MV-4-11 (cell line): ENCODE measurements at places on chromosomes 2 and 18.
A peak's percentile ranks its signal among the peaks of the same experiment; 100 is the strongest.

GRCh38 chr2:54456612-54457322 lies 640 bp downstream of the SPTBN1 start:
- DNase-seq, result no peak

DNA sequence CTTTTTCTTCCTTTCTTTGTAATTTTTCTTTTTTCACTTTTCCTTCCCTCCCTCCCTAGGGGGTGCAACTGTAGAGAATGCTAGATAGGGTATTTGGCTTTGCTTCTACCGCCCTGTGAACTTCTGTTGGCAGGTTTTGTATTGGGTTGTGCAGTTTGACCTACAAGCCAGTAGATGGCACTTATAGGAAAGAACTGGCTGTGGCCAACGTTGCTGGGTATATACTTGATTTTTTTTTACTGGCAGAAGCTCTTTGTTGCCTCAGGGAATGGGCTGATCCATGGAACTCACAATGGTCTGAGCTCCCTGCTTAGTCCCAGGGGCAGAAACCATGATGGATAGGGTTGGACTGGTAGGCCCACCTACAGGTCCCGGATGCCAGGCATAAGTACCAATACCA lies 1019.5 kb upstream of the LRRTM1 start:
- DNase-seq, result no peak

DNA sequence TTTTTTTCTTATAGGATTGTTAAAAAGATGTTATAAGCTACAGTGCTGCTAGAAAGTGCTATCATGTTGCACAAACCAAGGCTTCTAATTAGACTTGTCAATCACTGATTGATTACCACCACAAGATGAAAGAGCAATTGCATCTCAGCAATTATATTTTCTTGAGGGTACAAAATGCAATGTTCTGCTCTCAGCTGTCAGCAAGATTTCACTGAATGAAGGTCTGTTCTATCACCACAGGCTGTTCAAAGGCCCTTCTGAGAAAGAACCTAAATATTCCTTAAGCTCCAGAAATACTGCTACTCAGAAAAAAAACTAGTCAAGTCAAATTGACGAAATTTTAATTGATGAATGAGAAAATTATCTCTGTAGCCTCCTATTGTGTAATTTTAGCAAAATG lies 301.9 kb upstream of the KYNU start:
- no peak for DNase-seq

DNA sequence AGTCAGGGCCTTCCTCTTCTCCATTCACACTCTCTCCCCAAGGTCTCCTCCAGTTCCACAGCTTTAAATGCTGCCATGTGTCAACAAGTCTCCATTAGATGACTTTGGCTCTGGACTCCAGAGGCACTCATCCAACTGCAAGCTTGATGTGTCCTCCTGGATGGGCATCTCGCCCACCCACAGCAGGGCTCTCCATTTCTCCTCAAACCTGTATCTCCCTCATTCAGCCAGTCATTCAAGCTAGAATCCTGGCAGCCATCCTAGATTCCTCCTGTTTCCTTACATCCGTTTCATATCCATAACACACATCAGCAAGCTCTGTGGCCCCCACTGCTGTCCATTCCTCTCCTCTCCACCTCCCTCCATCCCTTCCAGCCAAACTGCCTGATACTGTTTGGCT lies 88.4 kb upstream of the AFF3 start:
- DNase-seq, result no peak

DNA sequence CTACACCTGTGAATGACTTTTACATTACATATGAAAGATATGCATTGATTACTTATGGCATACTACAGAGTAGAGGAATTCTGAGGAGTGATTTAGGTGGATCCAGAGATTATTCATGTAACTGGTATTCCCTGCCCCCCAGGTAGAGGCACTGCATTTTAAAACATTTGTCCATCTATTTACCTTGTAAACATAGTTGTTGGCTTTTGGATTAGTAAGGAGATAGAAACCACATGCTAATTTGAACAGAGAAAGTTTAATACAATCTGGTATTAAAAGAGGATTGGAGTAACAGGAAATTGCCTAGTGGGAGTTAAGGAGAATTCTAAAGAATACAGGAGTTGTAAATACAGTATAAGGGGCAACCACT lies 15.9 kb downstream of the GALNT3 start:
- no peak for DNase-seq

GRCh38 chr18:35028536-35028935 lies 12.7 kb upstream of the MAPRE2 start:
- no peak for DNase-seq

DNA sequence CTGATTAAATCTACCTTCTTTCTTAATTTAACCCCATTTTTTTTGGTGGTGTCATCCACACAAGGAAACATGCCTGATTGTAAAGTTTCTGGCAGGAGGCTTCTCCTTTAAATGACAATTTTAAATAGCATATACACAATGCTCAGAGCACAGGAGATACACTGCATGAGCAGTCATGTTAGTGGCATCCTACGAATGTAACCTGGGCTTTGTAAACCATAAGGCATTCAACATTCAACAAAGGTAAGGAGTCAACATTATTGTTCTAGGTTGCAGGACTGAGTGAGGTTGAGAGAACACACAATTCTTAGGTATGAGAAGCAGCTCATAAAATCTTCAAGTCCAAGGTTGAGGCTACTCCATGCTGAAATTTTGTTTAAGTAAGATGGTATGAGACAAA lies 266.6 kb upstream of the SIX2 start:
- DNase-seq, result no peak

DNA sequence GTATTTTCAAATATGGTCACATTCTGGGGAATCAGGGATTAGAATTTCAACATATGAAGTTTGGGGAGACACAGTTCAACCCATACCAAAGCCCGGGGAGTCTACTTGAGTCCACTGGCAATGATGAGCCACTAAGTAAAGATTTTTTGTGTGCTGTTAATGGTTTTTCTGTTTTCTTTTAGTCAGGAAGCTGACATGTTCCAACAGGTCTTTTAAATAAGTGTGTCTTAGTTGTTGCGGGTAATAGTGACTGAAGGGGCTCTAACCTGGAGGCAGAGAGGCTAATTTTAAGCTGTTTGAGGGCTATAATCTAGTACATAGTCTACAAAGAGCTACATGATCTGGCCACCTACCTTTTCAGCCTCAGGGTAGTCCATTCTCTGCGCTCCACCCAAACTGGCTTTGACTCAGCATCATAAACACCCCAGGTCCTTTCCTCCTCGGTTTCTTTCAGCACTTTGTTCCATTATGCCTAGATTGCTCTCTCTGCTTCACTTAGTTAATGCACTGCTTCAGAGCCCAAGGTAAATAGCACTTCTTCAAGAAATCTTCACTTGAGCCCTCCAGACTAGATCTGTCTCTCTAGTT lies 17.6 kb upstream of the UBE2E3 start:
- DNase-seq, result no peak

DNA sequence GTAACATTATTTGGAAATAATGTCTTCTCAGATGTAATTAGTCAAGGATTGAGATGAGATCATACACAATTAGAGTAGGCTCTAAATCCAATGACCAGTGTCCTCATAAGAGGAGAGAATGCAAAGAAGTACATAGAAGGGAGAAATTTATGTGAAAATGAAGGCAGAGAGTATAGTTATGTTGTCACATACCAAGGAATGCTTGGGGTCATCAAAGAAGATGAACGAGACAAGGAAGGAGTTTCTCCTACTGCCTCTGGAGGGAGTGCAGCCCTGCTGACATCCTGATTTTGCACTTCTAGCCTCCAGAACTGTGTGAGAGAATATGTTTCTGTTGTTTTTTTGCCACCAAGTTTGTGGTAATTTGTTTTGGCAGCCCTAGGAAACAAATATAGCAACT lies 100.1 kb downstream of the GALNT13 start:
- no peak for DNase-seq

DNA sequence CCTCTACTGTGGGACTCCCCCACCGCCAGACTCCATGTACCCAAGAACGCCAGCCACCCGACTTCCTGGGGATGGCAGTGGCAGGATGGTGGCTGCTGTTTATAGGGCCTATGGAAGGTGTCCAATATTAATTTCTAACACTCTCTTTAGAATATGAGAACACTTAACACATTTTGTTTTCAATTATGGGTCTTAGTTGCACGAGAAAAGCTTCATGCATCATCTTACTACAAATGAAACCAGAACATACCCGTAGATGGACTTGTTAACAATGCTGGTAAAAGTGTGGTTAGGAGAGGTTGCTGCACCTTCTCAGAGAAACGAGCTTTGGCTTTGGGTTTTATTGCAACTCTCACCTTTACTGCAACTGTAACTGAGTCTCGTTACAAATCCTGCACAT lies 335.6 kb upstream of the ID2 start:
- no peak for DNase-seq

GRCh38 chr2:85541753-85542457 lies 2.9 kb downstream of the MAT2A start:
- DNase-seq, result no peak

GRCh38 chr2:164717000-164717803 lies 95.9 kb upstream of the GRB14 start:
- no peak for DNase-seq

GRCh38 chr2:223019390-223019930 lies 32.5 kb upstream of the KCNE4 start:
- no peak for DNase-seq

DNA sequence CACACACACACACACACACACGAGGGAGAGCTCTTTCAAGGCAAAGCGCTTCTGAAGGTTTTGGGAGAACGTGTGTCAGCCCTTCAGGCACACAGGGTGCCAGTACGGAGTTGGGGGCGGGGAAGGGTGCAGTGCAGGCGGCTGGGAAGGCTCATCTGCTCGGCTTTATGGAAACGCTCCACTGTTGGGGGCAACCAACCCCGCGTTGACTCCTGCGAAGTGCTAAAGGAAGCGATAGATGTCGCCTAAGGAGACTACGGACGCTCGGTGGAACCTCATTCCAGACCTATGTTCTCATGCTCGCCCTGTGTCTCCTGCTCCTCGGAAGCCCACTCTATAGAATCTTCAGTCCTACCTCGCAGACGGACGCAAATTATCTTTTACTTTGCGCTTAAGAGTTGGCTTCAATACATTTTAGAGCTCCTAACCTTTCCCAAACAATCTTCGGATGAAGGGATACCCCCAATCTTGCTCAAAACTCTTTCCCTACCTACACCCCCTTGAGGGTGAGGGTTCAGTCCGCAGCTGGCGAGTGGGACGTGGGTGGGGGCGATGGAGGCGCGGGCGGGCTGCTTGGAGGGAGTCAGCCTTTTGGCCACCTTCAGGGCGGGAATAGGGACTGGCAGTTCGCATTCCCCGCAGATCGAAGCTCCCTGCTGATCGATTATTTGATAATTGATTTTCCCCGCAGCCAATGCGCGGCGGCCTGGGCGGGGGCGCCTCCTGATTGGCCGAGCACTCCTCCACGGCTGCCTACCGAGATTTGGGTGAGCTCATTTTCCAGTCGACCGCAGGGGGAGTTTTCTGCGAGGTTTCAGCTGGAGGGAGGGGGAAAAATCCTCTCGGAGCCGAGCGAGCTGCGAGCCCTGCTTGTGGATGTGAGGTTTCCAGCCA lies 1.9 kb upstream of the MEIS1 start:
- peak; percentile 88 for DNase-seq

DNA sequence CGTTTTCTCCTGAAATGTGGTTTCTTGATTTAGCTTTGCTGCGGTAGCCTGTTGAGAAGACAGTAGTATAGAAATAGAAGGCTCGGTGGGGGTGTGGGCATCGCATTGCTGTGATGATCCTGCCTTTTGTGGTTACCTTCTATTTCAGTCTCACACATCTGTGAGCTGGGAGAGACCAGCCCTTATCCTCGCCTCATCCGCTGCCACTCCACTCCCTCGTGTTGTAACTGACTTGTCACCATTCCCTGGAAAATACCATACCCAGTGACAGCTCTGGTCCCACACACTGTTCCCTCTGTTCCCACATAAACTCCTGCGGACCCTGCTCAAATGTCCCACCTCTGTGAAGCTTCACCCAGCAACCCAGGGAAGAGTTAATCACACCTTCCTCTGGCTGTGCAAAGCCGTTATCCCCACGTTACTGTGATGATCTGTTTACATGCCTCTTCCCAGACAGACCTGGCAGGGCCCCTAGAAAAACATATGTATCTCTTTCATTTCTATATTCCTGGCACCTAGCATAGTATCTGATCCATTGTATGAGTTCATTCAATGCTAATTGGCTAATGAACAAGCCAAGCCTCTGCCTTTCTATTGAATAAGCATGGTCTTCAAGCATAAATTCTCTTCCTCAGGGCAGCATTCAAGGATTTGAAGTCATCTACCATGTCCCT lies 114.6 kb downstream of the MAPK4 start:
- DNase-seq, result peak; percentile 17

DNA sequence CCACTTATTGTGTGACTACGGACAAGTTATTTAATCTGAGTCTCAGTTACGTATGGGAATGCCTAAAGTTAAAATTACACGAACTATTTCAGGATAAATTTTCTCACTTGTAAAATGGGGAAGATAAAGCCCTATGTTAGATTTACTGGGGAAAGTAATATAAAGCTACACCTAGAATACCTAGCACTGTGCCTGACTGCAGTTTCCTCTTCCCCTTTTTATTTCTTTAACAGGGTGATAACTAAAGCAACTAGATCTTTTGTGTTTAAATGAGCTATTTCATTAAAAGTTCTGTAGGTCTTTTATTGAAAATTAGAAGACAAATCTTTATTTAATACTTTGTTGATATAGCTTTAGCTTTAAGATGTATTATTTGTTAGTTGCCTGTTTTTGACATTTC lies 5.0 kb downstream of the B3GNT2 start:
- no peak for DNase-seq

- DNase-seq, result no peak
Measured at GRCh38 chr2:196555726-196556125, 83.8 kb upstream of the CCDC150 start.

DNA sequence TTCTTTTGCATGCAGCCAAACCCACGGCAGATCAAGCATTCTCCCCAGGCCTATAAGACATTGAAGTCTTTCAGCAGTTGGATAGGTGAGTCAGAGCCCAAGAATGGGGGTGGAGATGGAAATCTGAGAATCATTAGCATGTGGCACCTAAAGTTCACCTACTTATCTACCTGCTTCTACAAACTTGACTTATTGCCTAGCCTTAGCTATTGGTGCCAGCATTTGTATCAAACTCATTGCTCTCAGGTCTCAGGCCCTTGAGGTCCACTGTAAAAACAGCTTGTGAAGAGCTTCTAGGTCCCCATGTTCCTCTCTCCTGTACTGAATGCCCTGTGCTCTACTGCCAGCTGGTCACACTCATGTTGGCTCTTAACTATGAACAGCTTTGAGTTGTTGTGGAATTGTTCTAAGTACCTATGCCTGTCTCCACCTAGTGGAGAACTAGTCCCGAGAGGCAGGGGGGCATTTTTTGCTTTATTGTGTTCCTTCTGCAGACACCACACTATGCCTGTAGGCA lies 278.4 kb upstream of the SPRED2 start:
- DNase-seq, result no peak

GRCh38 chr18:10936176-10937053 lies 213.0 kb downstream of the PIEZO2 start:
- no peak for DNase-seq

- no peak for DNase-seq
Measured at GRCh38 chr2:127464470-127465257, 46.4 kb downstream of the PROC start.

DNA sequence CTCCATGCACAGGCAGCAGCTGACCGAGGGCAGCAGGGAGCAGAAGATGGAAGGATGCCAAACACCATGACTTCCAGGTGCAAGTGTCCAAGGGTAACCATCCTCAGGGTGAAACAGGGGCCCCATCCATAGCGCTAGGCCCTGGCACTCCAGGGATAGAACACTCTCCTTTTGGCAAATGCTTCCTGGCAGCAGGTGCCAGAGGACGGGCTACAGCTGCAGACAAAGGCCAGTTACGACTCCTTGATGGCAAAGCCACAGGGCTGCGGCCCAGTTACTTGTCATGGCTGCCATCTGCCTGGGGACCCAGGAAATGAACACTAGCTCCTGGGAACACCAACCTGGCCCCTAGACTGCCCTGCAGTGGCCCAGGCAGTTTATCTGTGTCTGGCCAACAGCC lies 178.8 kb downstream of the TMEM163 start:
- DNase-seq, result no peak
